ENCODE measurements at places on chromosomes 6 and 20.

DNA sequence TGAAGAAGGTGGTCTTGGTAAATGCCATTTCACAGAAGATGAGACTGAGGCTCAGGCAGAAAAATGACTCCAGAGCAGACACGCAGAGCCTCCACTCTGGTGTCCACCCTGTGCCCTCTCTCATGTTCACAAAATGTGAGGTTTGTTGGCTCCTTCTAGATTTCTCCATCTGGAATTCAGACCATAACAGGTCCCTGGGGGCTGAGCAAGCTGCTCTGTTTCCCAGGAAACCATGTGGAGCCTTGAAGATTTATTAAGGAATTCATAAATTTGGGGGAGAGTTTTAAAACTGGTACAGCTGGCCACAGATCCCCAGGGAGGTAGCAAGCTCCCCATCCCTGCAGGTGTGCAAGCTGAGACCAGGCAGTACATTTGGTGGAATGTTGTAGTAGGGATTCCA, 38.8 kb upstream of the SIRPA start:
- DNase-seq: no peak

- no peak for DNase-seq
These were observed 75.1 kb downstream of the SEL1L2 start for GRCh38 chr20:13915284-13915683.

GRCh38 chr20:61254881-61255626, 3.0 kb downstream of the CDH4 start:
- DNase-seq: no peak

DNA sequence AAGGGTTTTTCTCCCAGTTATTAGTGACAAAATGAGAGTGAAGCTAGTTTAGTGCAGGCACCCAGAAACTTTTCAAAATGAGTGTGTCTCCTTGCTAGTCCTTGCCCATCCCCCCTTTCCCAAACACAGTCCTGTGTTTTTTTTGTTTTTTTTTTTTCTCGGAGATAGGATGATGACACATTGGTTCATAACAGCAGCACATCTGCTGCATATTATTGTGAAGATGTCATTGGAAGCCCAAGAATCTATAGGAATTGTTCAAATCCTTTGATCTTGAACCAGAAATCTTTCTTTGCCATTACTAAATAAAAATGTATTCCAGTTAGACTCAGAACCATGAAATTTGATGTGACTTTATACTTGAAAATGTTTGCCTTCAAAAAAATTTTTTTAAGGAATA, 162.4 kb downstream of the FRK start:
- DNase-seq: no peak

DNA sequence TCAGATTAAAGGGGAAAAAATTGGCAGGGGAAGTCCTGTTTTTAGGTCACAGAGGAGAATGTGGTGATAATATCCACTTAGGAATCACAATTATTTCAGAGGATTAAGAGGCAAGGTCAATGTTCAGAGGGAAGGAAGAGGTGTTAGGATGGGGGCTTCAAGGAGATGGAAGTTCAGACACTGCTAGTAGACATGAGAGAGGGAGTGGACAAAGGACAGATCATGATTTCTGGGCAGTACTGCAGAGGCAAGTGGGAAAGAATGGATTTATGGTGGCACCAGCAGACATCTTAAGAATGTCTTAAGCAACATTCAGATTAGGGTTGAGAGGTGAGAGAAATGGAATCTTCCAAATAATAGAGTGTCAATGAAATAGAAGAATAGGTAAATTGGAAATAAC, 9.9 kb downstream of the PCSK2 start:
- no peak for DNase-seq

- no peak for DNase-seq
These were observed 1176.8 kb upstream of the ADGRB3 start for GRCh38 chr6:67458265-67458664.

DNA sequence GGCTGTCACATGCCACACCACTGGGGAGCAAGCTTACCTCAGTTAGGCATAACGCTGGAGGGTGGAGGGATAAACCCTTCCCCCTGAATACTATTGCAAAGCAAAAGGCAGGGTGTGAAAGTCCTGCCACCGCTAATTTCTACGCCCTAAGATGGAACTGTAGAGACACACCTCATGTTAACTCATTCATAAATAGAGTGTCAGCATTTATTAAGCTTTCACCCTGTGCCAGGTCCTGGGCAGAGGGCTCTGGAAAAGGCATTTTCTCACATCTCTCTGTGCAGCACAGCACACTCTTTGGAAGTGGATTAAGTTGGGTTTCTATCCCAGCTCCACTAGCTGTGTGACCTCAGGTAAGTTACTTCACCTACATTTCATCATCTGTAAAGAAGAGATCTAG, 21.8 kb downstream of the TMEM14B start:
- DNase-seq: no peak

GRCh38 chr6:113451049-113451448, 406.1 kb upstream of the MARCKS start:
- DNase-seq: no peak

DNA sequence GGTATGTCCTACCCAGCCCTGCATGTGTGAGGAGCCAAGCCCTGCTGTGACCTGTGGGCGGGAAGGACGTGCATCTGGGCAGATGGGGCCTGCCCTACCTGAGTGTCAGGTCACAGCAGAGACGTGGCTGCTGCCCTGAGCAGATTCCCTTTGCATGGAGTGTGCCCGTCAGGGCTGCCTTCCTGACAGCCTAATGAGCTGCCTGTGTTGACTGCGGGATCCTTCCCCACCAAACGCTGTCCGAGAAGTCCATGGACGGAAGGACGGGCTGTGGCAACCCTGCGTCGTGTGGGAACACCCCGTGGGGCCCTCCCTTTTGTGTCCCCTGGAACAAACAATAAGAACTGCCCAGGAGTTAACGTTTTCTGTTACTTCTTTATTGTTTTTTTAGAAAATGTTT, 343.2 kb downstream of the CDH4 start:
- no peak for DNase-seq

GRCh38 chr6:24824142-24824938, 25.6 kb upstream of the ARMH2 start:
- no peak for DNase-seq

DNA sequence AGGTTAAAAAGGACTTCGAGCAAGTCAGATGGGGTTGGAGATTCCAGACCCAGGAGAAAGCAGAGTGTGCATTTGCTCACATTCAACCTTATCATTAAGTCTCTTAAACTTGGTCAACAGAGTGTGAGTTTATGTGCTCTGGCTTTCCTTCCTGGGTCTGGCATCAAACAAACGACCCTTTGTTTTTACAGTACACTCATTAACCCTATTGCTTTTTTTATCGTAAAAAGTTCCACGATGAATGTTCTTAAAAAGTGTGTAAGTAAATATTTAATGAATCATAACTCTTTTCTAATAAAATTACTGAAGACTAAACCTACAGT, 2.5 kb downstream of the FYN start:
- DNase-seq: no peak

DNA sequence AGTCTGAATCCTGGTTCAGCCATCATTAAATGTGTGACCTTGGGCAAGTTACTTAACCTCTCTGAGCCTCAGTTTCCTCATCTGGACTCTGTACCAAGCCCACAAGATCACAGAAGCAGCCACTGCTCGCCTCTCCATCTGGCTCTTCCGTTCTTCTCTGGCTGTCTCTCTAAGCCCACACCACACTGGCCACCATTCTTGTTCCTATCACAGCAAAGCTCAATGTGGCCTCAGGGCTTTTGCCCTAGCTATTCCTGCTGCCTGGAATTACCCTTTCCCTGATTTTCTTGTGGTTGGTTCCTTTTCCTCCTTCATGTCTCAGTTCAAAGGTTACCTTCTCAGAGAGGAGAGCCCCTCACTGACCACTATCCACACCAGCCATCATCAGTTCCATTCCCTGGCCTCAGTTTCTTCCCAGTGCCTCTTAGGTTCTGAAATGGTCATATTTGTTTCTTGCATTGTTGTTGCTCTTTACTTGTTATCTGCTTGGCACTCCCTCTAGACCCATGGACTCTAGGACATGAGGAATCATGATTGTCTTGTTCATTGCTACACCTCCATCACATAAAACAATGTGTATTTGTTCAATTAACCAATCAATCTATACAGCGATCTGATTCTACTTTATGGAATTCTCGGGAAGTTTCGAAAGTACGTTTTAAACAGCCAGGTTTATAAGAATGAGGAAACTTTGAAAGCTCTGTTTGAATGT, 56.5 kb upstream of the PTPN1 start:
- no peak for DNase-seq

- no peak for DNase-seq
These were observed 88.0 kb downstream of the PRND start for GRCh38 chr20:4809707-4810106.

DNA sequence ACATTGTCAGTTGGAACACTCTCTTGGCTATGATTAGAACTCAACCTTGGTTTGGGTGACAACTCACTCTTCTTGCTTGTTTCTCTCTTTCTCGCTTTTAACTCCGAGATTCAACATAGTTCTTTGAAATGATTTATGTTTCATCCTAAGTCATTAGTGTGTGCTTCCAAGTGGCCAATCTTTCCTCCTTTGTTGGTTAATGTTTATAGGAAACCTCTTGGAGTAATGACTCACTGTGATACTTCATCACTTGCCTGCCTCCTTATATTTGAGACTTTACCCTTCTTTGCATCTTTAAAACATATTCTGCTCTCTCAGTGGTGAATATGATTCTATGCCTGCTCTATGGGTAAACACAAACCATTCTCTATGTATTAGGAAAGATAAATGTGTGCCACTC, 279.7 kb upstream of the FLRT3 start:
- DNase-seq: no peak

DNA sequence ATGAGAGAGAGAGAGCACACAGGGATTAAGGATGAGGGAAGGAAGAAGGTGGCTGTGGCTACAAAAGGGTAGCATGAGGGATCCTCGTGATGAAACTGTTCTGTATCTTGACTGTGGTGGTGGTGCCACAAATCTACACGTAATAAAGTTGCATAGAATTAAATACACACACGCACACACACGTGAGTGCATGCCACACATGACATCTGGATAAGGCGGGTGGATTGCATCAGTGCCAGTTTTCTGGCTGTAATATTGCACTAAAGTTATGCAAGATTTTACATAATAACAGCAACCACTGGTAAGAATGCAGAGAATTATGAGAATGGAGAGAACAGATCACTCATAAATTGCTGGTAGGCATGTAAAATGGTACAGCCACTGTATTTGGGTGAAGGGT, 16.9 kb upstream of the STK35 start:
- no peak for DNase-seq

- DNase-seq: no peak
These were observed 509.7 kb upstream of the SULF2 start for GRCh38 chr20:48294942-48295341.

- DNase-seq: no peak
These were observed 19.3 kb downstream of the HLA-C start for GRCh38 chr6:31252625-31253024.

- DNase-seq: no peak
These were observed 616.0 kb upstream of the BTBD3 start for GRCh38 chr20:11301699-11302098.

- no peak for DNase-seq
These were observed 4.8 kb upstream of the SRSF12 start for GRCh38 chr6:89122625-89123024.

DNA sequence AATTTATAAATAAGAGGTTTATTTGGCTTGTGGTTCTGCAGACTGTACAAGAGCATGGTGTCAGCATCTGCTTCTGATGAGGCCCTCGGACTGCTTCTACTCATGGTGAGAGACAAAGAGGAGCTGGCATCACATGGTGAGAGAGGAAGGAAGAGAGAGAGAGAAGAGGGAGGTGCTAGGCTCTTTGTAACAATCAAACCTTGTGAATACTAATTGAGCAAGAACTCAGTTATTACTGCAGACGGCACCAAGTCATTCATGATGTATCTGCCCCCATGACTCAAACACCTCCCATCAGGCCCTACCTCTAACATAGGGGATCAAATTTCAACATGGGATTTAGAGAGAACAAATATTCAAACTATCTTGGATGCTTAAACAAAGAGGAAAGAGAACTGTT, 6.3 kb upstream of the SIRPG start:
- no peak for DNase-seq

GRCh38 chr6:148441454-148441911, 98.8 kb downstream of the SASH1 start:
- DNase-seq: no peak

GRCh38 chr20:13468166-13468565, 170.6 kb downstream of the TASP1 start:
- DNase-seq: no peak

- no peak for DNase-seq
These were observed 27.3 kb upstream of the TAGAP start for GRCh38 chr6:159071843-159072769.

GRCh38 chr20:6700563-6701329, 66.7 kb upstream of the BMP2 start:
- no peak for DNase-seq

- no peak for DNase-seq
These were observed 91.9 kb downstream of the FLRT3 start for GRCh38 chr20:14245368-14245970.

DNA sequence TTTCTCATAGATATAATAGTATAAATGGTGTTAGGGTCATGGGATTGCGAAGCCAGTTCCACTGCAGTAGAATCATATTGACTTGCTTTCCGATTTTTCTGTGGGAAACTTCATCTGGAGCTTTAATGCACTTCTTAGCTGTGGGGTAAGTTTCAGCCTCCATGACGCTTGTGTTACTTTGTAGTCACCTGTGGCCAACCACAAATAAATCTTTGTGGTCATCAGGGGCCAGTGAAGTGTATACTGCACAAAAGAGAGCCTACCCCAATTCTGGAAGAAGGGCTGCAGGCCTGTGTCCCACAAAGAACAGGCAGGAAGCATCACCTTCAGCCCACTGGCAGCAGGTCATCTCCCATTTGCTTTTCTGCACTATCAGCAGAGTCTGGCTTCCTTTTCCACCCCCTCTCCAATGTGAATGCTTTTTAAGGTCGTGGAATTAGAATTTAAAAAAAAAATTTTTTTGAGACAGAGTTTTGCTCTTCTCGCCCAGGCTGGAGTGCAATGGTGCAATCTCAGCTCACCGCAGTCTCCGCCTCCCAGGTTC, 32.0 kb downstream of the MTHFD1L start:
- DNase-seq: no peak

- no peak for DNase-seq
These were observed 96.8 kb downstream of the PSMG4 start for GRCh38 chr6:3355358-3356055.

DNA sequence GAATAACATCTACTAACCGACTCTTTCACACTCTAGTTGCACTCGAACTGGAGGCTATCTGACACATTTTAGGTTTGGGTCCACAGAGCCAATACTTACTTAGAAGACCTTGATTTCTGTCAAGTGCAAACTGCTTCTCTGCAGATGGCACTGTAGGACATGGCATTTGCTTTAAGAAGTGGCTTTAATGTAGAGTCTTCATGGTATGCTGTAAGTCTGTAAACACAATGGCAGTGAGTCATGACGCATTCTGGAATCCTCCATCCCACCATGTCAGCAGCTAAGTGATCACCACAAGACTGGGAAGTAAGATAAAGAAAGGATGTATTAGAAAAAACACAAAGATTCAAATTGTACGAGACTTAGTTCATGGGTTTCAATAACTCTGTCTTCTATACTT, 377.0 kb upstream of the NOX3 start:
- DNase-seq: no peak

- no peak for DNase-seq
These were observed 114.0 kb downstream of the BFSP1 start for GRCh38 chr20:17417225-17417624.

GRCh38 chr6:129140526-129140925, 257.6 kb downstream of the LAMA2 start:
- DNase-seq: no peak

Measured in activated naive CD4-positive, alpha-beta T cell (primary cell).